ENCODE measurements at places on chromosomes 3 and 15. TPM values are rescaled to one million over a fixed set of nuclear protein-coding genes. Genes with fewer than 3 reads are reported as not detected.

The SHC4 gene
- total RNA-seq, result 0.23 TPM

DNA sequence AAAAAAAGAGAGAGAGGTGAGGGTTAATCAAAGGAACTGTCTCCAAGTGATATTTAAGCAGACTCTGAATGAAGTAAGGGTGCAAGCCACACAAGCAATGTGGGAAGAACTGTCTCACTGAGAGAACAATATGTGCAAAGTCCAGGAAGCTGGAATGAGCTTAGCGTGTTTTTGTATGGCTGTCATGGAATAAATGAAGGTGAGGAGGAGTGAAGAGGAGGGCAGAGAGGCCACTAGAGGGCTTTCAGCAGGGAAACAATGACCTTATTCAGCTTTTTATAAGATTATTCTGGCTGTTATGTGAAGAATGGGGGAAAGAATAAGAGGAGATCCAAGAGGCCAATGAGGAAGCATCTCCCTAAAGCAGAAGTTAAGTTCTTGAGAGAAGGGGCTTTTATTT lies 86.9 kb upstream of the COL8A1 start:
- H3K4me3 ChIP-seq, result no peak overlapping the region
- H3K27ac ChIP-seq, result no peak overlapping the region
- no peaks in the 10 kb centered on the region for H3K4me1 ChIP-seq
- H3K27me3 ChIP-seq, result no peaks in the 10 kb centered on the region
- no peak for DNase-seq
- no peaks in the 10 kb centered on the region for H3K36me3 ChIP-seq

The FAM43A gene
- total RNA-seq, result 5.1 TPM

- no peak for DNase-seq
- H3K4me3 ChIP-seq, result no peak overlapping the region
- H3K27ac ChIP-seq, result no peak overlapping the region
- H3K4me1 ChIP-seq, result peaks cover 10% of the 10 kb centered on the region
- no peaks in the 10 kb centered on the region for H3K27me3 ChIP-seq
- H3K36me3 ChIP-seq, result peaks cover 24% of the 10 kb centered on the region
These were observed 4.0 kb upstream of the TMEM89 start for GRCh38 chr3:48625600-48625999.

DNA sequence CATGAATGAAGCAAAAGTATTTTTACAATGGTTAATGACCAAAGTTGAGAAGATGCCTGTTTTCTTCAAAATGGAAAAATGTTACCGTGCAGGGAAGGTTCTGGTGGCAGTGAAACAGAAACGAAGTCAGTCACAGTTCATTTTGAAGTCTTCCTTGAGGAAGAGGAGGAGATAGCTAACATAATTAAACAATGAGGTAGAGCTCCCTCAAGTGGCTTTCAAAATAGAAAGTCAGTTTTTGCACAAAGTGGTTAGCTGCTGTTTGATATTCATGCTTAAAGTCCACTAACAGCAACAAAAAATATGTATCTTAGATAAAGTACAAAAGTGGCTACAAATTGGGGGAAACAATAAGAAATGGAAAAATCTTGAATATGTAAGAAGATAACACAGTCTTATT lies 87.3 kb downstream of the TFG start:
- H3K27ac ChIP-seq, result no peak overlapping the region
- no peaks in the 10 kb centered on the region for H3K27me3 ChIP-seq
- H3K4me3 ChIP-seq, result peak overlapping the region; percentile 60
- no peak for DNase-seq
- H3K36me3 ChIP-seq, result no peaks in the 10 kb centered on the region

The CD96 gene
- 379 TPM for total RNA-seq

The SLC28A1 gene
- total RNA-seq, result not detected

- peaks cover 17% of the 10 kb centered on the region for H3K36me3 ChIP-seq
- peak overlapping the region; percentile 94 for H3K4me3 ChIP-seq
- DNase-seq, result no peak
- H3K4me1 ChIP-seq, result peaks cover 37% of the 10 kb centered on the region
- peak overlapping the region; percentile 97 for H3K27ac ChIP-seq
- no peaks in the 10 kb centered on the region for H3K27me3 ChIP-seq
These were observed 1.6 kb upstream of the KLF13 start for GRCh38 chr15:31324806-31325594.

DNA sequence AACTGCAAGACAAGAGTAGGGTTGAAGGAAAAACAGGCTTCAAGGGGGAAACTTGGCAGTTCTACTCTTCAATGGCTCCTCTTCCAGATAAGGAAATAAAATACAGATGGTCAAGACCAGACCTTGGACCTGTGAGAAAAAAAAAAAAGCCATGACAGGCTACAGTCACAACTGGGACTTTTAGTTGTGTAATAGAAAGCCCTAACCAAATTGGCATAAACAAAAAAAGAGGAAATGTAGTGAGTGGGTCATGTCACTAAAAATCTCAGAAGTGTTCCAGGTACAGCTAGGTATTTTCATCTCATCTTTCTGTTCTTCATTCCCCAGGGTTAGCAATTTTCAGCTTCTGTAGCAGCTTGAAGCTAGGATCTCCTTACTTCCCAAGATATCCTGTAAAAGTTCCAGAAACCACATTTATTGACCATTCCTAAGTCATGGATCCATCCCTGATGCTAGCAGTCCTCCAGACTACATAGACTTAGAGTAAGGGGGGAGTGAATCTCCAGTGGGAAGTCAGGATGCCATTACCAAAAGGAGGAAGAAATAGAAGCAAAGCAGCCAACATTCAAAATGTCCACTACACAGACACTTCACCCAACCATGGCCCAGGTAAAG lies 61.0 kb upstream of the CSTA start:
- peaks cover 27% of the 10 kb centered on the region for H3K27me3 ChIP-seq
- no peak for DNase-seq
- H3K36me3 ChIP-seq, result no peaks in the 10 kb centered on the region
- no peak overlapping the region for H3K4me3 ChIP-seq

The NRROS gene
- total RNA-seq, result 17.0 TPM

The ANKRD34C gene
- total RNA-seq, result not detected

The PTH1R gene
- not detected for total RNA-seq

The UCN2 gene
- not detected for total RNA-seq

DNA sequence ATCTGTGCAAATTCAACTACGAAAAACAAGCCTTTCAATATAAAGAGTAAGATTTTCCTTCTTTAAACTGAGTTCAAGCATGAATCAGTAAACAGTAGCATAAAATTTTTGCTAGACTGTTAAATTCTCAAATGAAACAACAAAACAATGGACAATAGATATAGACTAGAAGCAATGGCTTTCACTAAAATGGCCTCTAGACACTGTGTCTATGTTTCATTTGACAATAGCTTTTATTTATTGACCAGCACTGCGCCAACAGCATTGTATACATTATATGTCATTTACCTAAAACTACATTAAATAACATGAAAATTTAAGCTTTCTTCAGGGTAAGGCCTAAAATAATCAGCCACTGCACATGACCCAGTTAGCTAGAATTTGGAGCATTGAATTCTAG lies 148.5 kb downstream of the DUT start:
- H3K4me3 ChIP-seq, result no peak overlapping the region
- H3K27ac ChIP-seq, result no peak overlapping the region
- no peaks in the 10 kb centered on the region for H3K36me3 ChIP-seq
- peaks cover 3% of the 10 kb centered on the region for H3K27me3 ChIP-seq
- DNase-seq, result no peak
- H3K4me1 ChIP-seq, result no peaks in the 10 kb centered on the region

GRCh38 chr3:66986406-66986805 lies 11.7 kb upstream of the KBTBD8 start:
- no peak for DNase-seq
- peaks cover 16% of the 10 kb centered on the region for H3K27me3 ChIP-seq
- H3K27ac ChIP-seq, result no peak overlapping the region

DNA sequence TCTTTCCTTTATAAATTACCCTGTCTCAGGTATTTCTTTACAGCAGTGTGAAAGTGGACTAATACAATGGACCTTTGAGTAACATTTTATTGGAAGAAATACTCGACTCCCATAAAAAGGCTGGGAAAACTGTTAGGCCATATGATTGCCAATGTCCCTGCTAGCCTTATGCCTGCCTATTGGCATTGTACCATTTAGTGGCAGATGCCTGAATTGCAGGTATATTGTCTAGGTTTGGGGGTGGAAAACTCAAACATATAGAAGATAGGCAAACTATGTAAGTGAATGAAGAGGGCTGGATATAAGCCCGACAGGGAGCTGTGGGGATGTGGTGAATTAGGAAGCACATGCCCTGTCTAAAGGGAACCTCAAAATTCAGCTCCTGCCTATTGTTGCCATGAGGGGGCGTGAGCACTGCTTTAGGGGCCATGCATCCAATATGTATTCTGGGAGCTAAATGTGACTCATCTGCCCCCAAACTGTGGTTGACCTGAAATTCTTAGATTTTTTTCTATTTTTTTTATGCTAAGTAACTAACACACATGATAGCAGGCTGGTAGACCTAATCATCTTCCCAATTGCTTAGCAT lies 65.2 kb upstream of the TRA2B start:
- H3K36me3 ChIP-seq, result no peaks in the 10 kb centered on the region
- H3K27me3 ChIP-seq, result peaks cover 28% of the 10 kb centered on the region
- no peak for DNase-seq
- no peak overlapping the region for H3K27ac ChIP-seq

- peaks cover 6% of the 10 kb centered on the region for H3K27me3 ChIP-seq
- no peaks in the 10 kb centered on the region for H3K4me1 ChIP-seq
- no peak overlapping the region for H3K4me3 ChIP-seq
- H3K36me3 ChIP-seq, result no peaks in the 10 kb centered on the region
- H3K27ac ChIP-seq, result no peak overlapping the region
These were observed 237.1 kb upstream of the GOLGA6L4 start for GRCh38 chr15:83998486-83998885.

DNA sequence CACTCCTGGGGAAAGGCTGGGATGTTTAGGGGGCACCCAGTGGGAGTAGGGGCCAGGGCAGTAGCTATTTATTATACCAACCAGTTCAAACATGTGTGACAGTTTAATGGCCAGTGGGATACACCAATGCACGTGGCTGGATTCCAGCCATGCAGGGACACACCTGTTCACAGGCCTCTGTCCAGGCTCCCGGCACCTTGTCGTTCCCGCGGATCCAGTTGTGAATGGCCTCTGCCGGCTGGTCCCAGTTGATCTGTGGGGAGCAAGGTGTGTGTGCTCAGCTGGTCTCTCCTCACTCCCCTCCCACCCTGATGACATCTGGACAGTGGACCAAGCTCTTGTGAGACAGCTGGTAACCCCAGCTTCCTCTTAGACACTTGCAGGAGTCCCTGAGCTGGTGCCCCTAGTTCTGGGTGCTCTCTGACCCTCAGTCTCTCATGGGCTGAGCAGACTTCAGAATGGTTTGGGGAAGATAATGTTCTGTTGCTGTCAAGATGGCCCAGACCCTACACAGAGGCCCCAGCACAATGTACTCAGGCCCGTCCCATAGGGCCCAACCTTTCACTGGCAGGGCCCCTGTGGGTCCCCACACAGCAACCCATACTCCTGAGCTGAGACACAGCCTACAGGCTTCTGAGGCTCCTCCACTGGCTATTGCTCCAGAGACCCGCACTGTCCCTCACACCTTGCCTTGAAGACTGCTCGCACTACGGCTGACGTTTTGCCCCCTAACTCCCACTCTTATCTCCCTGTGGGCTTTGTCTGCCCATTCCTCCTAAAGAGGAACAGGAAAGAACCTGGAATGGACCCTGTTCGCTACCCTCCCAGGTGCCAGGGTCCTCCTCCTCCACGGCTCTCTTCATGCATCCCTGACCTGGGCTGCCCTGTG lies 25.8 kb downstream of the ALDH1L1 start:
- no peaks in the 10 kb centered on the region for H3K4me1 ChIP-seq
- no peak overlapping the region for H3K4me3 ChIP-seq
- H3K27me3 ChIP-seq, result no peaks in the 10 kb centered on the region
- DNase-seq, result no peak
- no peak overlapping the region for H3K27ac ChIP-seq

DNA sequence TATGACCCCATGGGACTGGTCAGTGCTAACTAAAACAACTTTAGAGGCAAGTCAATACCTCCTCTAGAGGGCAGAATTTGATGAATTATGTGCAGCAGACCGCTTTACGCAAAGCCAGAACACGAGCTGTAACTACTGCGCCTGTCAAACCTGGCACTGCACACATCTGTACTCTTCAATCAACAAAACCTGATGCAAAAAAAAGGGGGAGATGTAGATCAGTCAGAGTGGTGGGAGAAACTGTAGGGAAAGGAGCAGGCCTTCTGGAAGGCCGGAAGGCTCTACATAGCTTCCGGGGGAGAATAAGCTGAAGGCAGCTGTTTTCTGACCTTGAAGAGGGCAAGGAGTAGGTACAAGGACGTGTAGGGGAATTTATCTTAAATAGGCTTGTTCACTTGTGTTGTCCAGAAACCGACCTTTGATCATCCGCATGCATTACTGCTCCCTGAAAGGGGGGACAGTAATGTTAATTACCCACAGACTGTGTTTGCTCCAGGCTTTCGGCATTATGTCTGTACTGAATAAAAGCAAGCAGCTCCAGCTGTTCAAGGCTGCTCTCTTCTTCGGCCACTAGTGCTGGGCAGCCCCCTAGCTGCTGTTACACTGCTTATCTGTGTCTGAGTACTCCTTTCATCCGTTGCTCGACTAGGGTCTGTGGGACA lies 41.0 kb downstream of the GPR160 start:
- H3K36me3 ChIP-seq, result peaks cover 24% of the 10 kb centered on the region
- H3K27me3 ChIP-seq, result no peaks in the 10 kb centered on the region
- DNase-seq, result no peak
- H3K4me3 ChIP-seq, result no peak overlapping the region
- no peak overlapping the region for H3K27ac ChIP-seq
- no peaks in the 10 kb centered on the region for H3K4me1 ChIP-seq

DNA sequence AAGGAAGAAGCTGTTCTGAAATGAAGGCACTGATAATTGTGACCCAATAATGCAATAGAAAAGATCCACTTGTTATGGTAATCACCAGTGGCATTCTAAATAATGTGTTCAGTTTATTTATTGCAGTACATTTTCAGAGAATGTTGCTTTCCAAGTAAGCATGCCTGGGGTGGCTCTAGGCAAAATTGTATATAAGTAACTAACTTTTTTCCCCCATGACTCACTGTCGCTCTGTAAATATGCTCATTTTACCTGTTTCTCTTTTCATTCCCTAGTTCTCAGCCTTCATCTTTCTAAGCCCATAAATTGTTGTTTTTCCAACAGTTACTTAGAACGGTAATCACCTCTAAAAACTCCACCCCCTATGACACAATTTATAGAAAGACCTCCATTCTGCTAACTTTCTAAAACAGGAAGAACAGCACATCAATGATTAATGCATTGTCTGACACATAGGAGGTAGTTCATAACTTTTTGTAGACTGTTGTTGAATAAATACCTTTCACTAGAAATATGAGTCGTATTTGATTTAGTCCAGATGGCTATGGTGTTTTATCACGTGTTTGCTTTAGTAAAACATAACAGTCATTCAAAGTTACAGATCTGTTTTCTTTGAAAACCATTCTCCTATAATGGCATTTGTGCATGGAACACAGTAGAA lies 143.1 kb downstream of the LSAMP start:
- no peak overlapping the region for H3K27ac ChIP-seq
- no peaks in the 10 kb centered on the region for H3K36me3 ChIP-seq
- H3K4me3 ChIP-seq, result no peak overlapping the region

The STXBP5L gene
- not detected for total RNA-seq

- H3K4me1 ChIP-seq, result peaks cover 6% of the 10 kb centered on the region
- H3K27ac ChIP-seq, result no peak overlapping the region
- H3K4me3 ChIP-seq, result no peak overlapping the region
These were observed 29.8 kb upstream of the LPP start for GRCh38 chr3:188124184-188124583.

GRCh38 chr3:32143849-32144757 lies 37.7 kb downstream of the GPD1L start:
- DNase-seq, result no peak
- H3K27me3 ChIP-seq, result no peaks in the 10 kb centered on the region
- H3K4me3 ChIP-seq, result no peak overlapping the region
- H3K27ac ChIP-seq, result no peak overlapping the region
- H3K36me3 ChIP-seq, result peaks cover 29% of the 10 kb centered on the region

The CCR8 gene
- total RNA-seq, result 1.2 TPM

Measured in activated naive CD8-positive, alpha-beta T cell treated with anti-CD3 and anti-CD28 coated beads, Interleukin-2, amount 10 ng/mL, durations not matched to agents 7 days and 5 days (primary cell).